ENCODE measurements at places on chromosomes 11 and 22.

DNA sequence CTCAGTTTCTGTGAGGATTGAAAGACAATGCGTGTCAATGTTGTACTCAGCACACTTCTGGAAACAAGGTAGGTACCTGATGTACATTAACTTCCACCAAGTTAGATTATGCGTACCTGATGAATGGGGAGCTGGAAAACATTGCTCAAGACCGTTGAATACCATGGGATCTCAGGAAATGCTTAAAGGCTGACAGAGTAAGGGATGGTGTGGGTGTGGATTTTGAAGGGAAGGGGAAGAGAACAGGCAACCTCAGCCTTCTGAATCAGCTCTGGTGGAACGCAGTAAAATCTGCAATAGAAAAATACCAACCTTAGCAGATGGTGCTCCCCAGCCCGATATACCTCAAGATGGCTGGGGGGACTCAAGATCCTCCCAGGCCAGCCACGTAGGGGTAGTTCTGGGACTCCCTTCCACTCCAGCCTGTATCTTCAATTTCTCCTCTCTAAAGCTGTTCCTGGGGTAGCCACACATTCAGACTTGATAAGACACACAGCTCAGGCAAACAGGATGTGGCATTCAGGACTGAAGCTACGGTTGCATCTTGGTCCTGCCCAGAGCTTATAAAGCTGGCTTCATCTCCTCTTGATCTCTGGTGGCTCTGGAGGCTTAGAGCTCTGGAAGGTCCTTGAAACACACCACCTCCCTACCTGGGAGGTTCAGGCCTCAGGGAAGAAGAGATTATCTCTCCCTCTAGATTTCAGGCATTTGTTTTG, 111.8 kb downstream of the CTNND1 start:
- DNase-seq: no peak

DNA sequence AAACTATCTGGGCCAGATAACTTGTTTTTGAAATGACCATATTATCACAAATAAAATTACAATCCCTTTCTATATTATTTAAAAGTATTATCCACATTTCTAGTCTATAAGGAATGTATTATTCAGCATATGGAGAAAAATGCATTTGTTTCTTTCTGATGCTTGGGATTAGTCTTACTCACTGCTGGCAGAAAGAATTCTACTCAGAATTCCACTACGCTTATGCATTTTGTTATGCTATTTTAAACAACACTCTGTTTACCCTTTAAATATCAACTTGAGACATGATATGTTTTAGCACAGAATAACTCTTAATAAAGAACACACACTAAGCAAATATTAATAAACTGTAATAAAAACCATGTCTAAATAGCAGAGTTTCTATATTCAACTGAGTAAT, 77.6 kb upstream of the ANO3 start:
- DNase-seq: no peak

GRCh38 chr22:30267382-30268302, 991 bp upstream of the OSM start:
- DNase-seq: no peak

DNA sequence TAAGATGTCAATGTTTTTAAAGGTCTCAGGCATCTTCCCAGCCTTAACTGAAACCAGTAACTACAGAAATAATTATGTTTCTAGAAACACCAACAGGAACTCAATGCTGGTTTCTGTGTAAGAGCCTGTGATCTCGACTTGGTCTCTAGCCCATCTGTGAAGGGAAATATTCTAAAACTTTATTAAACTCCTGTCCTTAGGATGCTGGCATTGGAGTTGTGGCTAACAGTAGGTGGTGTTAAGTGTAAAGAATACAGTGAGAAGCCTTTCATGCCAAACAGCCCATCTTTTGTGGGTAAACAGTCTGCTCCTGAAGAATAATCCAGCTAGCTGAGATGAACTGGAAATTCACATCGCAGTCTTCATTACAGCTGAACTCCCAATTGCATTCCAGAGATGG, 133.2 kb downstream of the ADAMTS15 start:
- DNase-seq: no peak

All from cortex of kidney (tissue), 1 donor.